Stomach (tissue), 19 donors: ENCODE measurements at places on chromosomes 5 and 9. TPM values are rescaled to one million over a fixed set of nuclear protein-coding genes. Genes with fewer than 3 reads are reported as not detected.

NR5A1 gene
- polyA plus RNA-seq: not detected

MAP3K1 gene
- polyA plus RNA-seq: 3.8 TPM

SMARCA2 gene
- polyA plus RNA-seq: 30.0 TPM

LECT2 gene
- not detected for polyA plus RNA-seq

ITGA2 gene
- 3.7 TPM for polyA plus RNA-seq

RFX3 gene
- 0.81 TPM for polyA plus RNA-seq

SLC6A7 gene
- not detected for polyA plus RNA-seq

TEK gene
- polyA plus RNA-seq: 0.56 TPM

PCDHGA3 gene
- polyA plus RNA-seq: not detected

FGF1 gene
- 1.6 TPM for polyA plus RNA-seq

C9orf43 gene
- 0.58 TPM for polyA plus RNA-seq

SPATA31A3 gene
- not detected for polyA plus RNA-seq

FAM153A gene
- 11.2 TPM for polyA plus RNA-seq

NIPAL4 gene
- 0.19 TPM for polyA plus RNA-seq

CATSPER3 gene
- 0.62 TPM for polyA plus RNA-seq

GFI1B gene
- not detected for polyA plus RNA-seq

PFN3 gene
- not detected for polyA plus RNA-seq

ZNF618 gene
- 3.0 TPM for polyA plus RNA-seq

LURAP1L gene
- polyA plus RNA-seq: 6.7 TPM

TNC gene
- 6.1 TPM for polyA plus RNA-seq

CCNJL gene
- 4.5 TPM for polyA plus RNA-seq

PAEP gene
- not detected for polyA plus RNA-seq

WNK2 gene
- polyA plus RNA-seq: 8.8 TPM

TMEM252 gene
- not detected for polyA plus RNA-seq

ABCA1 gene
- 1.9 TPM for polyA plus RNA-seq

CCL28 gene
- 8.9 TPM for polyA plus RNA-seq

IFNB1 gene
- polyA plus RNA-seq: not detected

LHX2 gene
- not detected for polyA plus RNA-seq

FGF18 gene
- polyA plus RNA-seq: 0.46 TPM

LAMC3 gene
- polyA plus RNA-seq: 0.93 TPM
